ENCODE measurements at places on chromosomes 2 and 18.

DNA sequence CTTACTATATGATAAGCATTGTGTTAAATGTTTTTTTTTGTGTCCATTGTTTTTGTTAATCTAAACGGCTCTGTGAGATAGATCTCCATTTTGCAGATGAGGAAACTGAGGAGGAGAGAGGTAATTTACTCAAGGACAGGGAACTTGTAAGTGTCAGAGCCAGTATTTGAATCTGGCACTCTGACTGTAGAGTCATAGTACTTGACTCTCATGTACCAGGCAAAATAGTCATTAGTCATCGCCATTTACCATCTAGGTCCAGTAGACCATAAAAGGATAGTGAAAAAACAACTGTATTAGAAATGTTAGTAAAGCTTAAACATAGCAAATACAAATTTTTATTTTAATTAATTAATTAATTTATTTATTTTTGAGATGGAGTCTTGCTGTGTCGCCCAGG, 4.8 kb downstream of the PSMD14 start:
- DNase-seq: no peak

DNA sequence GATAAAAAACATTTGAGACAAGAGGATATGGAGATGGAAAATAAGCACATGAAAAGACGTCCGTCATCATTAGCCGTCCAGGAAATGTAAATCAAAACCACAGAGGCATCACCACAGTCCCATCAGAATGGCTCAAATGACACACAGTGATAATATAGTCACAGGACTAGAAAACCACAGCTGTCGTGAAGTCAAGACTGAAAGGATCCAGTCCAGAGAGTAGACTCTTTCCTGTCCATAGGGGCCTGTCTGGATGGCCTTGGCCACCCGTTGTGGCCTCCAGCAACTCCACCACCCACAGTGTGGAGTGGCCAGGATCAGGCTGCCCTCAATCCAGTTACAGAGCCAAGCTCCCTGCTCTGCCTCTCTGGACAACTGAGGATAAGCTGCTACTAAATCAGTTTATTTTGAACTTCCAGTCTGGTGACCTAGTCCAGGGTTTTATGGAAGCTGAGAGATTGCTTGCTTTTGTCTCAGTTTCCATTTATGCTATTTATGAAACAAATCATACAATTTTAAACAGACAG, 60.4 kb downstream of the RHOB start:
- no peak for DNase-seq

DNA sequence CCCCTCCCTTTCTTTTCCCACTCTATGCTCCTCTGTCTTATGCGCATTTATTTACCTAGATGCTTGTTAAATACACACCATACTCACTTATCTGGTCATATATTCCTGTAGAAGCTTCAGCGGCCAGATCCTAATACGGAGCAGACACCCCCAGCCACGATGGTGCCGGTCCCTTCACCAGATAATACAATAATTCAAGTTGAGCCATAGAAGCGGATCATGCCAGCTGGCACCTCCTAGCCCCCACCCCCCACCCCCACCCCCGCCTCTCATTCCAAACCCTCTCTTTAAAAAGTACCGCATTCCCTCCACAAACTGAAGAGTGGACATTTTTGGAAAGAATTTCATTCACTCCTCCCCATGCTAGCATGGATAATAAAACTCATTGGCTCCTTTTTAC, 95.2 kb downstream of the BIN1 start:
- no peak for DNase-seq

DNA sequence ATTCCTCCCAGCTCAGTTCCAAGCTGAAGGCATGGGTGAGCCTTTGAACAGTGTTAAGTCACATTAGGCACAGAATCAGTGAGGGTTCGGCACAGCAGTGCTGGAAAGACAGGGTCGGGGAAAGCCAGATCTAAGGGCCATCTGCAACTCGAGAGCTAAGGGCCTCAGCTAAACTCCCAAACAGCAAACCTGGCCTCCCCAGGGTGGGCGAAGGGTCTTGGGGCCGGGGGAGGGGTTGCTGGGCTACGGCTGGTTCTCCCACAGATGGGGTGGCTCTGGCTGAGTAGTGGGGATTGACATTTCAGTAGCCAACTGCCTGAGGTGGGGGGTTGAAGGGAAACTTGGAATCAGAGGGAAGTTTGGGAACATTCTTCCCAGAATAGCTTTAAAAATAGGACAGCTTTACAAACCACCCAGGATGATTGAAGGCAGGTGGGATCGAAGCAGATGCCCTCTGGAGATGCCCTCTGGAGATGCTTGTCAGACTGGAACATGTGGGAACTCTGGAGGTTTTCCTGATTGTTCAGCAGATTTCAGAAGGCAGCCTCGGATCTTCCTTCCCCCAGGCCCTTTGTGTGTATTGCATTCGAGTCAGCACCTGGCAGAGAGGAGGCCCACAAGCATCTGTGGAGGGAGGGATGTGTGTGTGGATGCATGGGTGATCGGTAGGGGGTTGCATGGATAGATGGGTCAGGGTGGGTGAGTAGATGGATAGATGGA, 156.4 kb downstream of the SMAD7 start:
- DNase-seq: no peak

- no peak for DNase-seq
Measured at GRCh38 chr18:75840131-75840530, 412.6 kb upstream of the SMIM21 start.

GRCh38 chr2:8565399-8566154, 116.3 kb upstream of the ID2 start:
- DNase-seq: no peak

- no peak for DNase-seq
Measured at GRCh38 chr18:78949216-78949615, 30.4 kb upstream of the SALL3 start.

GRCh38 chr2:192735447-192735846, 540.7 kb upstream of the TMEFF2 start:
- DNase-seq: no peak

GRCh38 chr2:225069966-225070365, 27.7 kb upstream of the DOCK10 start:
- DNase-seq: no peak

- DNase-seq: no peak
Measured at GRCh38 chr18:48002933-48003365, 72.5 kb upstream of the SMAD2 start.

- no peak for DNase-seq
Measured at GRCh38 chr2:206063635-206064034, 22.3 kb downstream of the INO80D start.

GRCh38 chr2:109258376-109258775, 129.4 kb downstream of the SH3RF3 start:
- DNase-seq: no peak

- DNase-seq: no peak
Measured at GRCh38 chr2:150410809-150411208, 76.7 kb downstream of the RND3 start.

DNA sequence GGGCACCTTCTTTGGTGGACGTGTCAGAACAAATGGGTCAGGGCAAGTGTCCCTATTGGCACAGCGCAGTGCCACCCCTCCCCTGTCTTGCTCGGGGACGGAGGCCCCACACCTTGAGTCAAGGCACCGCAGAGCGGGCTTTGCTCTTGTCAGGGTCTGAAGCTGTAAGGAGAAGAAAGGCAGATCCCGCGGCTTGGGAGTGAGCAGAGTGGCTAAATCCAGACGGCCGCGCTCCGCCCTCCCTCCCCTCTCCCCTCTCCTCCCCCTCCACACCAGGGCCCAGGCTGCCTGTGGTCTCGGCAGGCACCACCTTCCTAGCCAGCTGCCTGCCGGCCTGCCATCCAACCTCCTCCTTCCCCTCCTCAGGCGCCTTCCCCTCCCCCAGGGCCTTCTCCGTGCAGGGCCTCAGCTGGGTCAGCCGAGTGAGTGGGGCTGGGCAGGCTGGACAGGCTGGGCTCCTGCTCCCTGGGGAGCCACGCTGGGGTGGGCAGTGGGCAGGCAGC, 25.8 kb downstream of the SPEG start:
- DNase-seq: no peak

GRCh38 chr18:33745151-33745795, 167.3 kb downstream of the ASXL3 start:
- no peak for DNase-seq

GRCh38 chr2:237280229-237280628, 133.7 kb downstream of the COL6A3 start:
- DNase-seq: no peak

GRCh38 chr2:44237221-44237620, 38.1 kb upstream of the SLC3A1 start:
- DNase-seq: peak; percentile 3

DNA sequence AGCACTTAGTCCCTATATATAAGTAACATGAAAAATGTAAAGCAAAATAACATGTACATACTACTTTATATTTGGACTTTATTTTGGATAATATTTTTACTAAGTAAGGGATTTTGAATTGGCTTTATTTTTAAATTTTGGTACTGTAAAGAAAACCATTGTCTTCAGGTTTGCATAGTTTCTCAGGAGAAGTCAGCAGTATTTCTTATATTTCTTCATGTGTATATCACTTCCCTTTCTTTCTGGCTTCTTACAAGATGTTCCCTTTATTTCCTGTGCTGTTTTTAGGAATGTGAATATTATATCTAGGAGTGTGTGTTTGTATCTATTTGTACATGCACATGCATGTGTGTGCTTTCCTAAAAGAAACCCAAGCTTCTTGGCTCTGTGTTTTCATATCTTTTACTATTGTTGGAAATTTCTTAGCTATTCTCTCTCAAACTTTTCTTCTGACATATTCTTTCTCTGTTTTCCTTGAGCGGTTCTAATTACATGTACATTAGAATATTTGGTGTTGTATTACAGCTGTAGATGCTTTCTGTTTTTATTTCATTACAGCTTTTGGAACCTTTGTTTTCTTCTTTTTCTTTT, 1549.7 kb upstream of the ACVR2A start:
- DNase-seq: no peak

GRCh38 chr18:31101183-31102024, 817 bp downstream of the DSC2 start:
- no peak for DNase-seq

- no peak for DNase-seq
Measured at GRCh38 chr18:63249771-63250170, 69.8 kb downstream of the BCL2 start.

DNA sequence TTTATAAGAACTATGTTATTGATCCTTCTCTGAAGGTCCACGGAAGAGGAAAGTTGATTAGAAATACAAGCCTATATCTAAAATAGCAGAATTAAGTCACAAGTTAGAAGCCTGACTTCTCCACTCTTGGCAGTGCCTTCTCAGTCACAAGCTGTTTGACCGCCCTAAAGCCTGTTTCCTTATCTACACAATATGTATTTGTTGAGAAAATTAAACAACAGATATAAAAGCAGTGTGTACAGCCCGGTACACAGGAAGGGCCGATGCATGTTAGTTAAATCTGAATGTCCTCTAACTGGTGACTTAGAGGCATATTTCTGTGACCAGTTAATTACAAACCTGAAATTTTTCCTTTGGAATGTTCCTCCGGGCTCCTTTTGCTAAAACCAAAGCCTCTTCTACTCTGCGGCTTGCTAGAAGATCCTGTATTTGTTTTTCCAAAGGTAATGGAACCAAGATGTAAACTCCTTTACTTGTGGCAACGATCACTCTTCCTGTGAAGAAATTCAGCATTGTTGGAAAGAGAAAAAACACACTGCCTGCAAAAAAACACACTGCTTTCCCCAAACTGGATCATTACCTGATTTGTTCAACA, 33.4 kb downstream of the TGFBRAP1 start:
- no peak for DNase-seq

GRCh38 chr18:50775726-50776125, 44.1 kb downstream of the MRO start:
- no peak for DNase-seq

GRCh38 chr2:46955764-46956163, 40.2 kb upstream of the MCFD2 start:
- DNase-seq: no peak

- no peak for DNase-seq
Measured at GRCh38 chr2:74746480-74746879, 87.4 kb upstream of the HK2 start.

GRCh38 chr2:174969091-174969734, 36.0 kb downstream of the CHN1 start:
- no peak for DNase-seq

DNA sequence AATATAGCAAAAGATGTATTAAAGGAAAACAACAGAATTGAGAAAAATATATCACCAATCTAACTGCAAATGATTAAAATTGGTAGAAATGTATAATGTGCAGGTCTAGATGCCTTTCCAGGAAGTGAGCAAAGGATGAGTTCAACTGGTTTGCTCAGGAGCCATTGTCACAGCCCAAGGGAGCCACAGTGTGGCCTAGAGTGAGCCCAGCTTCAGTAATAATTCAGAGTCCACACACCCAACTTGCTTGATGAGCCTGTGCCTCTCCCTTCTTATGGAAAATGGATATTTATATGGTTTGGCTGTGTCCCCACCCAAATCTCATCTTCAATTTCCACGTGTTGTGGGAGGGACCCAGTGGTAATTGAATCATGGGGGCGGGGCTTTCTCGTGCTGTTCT, 92.2 kb upstream of the ASAP2 start:
- DNase-seq: no peak

- DNase-seq: no peak
Measured at GRCh38 chr2:168363347-168364092, 92.6 kb upstream of the CERS6 start.

DNA sequence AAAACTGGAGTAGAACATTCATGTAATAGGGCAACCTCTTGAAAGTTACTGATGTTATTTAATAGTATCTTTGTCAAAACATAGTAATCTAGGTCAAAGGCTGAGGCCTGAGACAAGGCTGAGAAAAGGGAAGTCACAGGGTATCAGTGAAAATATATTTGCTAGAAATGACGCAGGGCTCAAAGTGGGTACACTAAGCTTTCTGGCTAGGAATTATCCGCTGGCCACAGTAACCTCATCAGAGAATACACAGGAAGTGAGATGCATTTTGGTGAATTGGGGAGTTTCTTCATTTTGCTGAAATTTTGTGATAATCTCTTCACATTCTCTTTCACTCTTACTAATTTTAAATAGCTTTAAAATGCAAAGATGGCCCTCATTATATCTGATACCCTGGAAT, 206.8 kb downstream of the OTX1 start:
- DNase-seq: no peak

- DNase-seq: no peak
Measured at GRCh38 chr2:158011055-158011771, 90.5 kb upstream of the UPP2 start.

GRCh38 chr2:37391711-37392110, 47.3 kb downstream of the QPCT start:
- DNase-seq: no peak

GRCh38 chr18:23850215-23850614, 161.0 kb downstream of the LAMA3 start:
- no peak for DNase-seq

GRCh38 chr18:36255072-36255698, 42.3 kb upstream of the FHOD3 start:
- DNase-seq: no peak

GRCh38 chr18:32618546-32618945, 147.9 kb upstream of the GAREM1 start:
- no peak for DNase-seq

All from activated T-helper 1 cell treated with Interleukin-2 at 50 U/mL for 16 hours (primary cell).